ENCODE measurements at places on chromosomes 5 and 9.

DNA sequence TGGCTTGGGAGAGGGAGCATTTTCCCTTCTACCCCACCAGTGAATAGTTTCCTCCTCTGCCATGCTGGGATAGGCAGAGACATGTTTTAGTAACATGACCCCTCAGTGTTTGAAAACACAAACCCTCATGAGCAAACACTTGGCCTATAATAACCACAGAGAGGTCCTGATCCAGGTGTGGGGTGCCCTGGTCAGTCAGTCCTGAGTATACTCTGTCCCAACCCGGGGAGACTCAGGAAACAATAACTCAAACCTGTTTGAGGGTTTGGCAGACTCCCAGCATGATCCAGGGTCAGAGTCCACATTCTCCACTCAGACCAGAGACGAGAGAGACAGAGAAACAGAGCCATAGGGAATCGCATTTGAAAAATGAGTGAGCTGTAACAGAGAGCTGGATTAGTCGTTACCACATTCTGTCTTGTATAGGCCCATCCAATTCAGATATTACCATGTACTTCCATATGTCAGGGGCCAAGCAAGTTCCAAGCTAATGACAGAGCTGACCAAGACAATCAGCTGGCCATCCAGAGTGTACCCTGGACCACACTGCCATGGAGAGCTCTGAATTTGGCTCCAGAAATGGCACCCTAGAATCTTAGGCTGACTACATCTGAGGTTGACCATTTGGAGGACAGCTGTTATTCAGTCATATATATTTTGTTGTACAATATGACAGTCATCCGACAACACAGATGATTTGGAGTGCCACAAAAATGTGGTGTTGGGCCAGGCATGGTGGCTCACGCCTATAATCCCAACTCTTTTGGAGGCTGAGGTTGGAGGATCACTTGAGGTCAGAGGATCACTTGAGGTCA is 4.2 kb upstream of the CA9 start:
- DNase-seq: no peak

GRCh38 chr9:82934949-82935348 is 128.0 kb downstream of the RASEF start:
- no peak for DNase-seq

- no peak for DNase-seq
These were observed 330.7 kb downstream of the CAAP1 start for GRCh38 chr9:26561928-26562327.

DNA sequence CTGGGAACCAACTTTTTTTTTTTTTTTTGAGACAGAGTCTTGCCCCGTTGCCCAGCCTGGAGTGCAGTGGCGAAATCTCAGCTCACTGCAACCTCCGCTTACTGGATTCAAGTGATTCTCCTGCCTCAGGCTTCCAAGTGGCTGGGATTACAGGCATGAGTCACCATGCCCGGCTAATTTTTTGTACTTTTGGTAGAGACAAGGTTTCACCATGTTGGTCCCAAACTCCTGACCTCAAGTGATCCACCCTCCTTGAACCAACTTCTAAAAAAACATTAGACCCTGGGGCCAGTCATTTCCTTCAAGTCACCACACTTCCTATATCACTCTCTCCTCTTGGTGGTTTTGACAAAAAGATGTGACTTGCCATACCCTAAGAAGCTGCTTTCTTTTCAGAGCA is 10.9 kb upstream of the SHROOM1 start:
- DNase-seq: no peak

DNA sequence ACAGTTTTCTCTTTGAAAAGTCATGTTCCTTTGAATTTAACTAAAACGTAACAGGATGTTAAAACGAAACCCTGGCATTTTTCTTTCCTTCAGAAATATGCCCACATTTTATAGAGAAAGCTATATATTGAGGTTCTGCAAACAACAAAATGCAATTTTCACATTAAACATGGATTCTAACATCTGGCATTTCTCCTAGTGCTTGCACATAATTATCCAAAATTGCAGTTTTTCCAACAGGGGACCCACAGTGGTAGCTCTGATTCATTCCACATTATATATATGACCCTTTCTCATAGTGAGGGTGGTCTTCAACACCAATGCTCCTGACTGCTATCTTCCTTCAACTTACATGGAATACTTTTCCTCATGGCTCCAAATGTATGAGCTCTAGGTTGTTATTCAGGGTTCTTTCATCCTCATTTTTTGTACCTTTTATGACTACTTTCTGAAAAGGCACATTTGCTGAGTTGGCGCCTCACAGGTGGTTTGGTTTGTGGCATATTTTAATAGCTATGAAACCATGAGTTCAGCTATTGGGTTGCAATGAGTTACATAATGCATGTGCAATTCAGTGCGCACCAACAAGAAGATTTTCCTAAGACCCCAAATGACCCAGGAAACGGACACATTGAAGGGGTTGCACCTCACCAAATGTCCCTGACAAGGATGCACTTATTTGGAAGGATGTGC is 551.7 kb downstream of the RAB3C start:
- no peak for DNase-seq

DNA sequence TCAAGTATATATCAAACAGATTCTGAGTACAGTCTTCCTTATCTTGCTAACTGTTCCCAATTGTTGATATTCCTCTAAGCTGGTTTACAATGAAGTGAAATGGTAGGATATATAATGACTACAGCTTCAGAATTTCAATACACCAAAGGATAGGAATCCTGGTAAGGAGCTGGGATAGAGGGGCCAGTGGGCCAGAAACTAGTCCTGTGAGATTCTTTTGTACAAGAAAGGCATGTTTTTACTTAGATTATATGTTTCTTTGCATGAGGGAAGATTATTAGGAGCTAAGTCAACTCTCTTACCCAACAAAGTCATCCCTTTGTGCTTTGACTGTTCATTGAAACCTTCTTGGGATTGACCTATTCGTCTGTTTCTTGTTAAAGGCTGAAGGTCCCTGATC is 435.7 kb downstream of the PLK2 start:
- DNase-seq: no peak

- no peak for DNase-seq
These were observed 25.0 kb downstream of the DNAJB5 start for GRCh38 chr9:35014517-35014916.

GRCh38 chr9:99216073-99216472 is 5.7 kb downstream of the ALG2 start:
- no peak for DNase-seq

DNA sequence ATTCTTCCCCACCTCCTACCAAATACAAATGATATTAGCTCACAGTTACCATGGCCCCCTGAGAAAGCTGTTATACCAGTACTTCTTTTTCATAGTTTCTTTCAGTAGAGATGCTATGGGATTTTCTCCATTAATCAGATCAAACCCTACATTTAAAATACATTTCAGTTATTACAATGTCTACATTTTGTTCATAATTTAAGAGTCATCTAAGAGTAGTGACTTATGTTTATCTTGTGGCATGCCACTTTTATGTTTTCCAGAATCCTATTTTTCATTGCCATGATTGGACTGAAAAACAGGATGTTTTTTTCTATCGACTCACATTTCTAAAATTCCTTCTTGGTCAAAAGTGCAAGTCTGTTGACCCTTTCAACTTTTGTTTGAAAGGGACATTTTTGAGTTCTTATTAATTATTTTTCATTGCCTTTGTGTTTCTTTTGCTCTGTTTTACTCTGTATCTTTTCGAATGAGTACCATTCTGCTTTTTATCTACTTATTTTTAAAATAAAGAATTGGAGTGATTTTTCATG is 77.4 kb upstream of the ANXA1 start:
- no peak for DNase-seq

GRCh38 chr5:152089644-152090043 is 165.0 kb upstream of the GLRA1 start:
- no peak for DNase-seq

- no peak for DNase-seq
These were observed 41.8 kb upstream of the NEK6 start for GRCh38 chr9:124215956-124216355.

DNA sequence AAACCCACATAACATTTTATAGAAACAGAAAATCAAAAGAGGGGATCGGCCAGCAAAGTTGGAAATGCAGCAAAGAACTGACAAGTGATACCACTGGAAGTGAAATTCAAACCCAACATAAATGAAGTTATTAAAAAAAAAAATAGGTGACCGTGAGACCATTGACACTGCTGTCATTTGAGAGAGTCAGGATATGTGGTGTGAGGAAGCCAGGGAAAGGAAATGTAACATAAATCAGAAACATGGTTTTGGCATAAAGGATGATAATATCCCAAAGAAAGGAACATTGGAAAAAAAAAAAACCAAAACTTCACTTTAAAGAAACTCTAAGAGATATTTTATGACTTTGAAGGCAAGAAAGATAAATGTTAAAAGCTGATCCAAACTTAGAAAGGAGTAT is 312.4 kb upstream of the PIK3R1 start:
- no peak for DNase-seq

DNA sequence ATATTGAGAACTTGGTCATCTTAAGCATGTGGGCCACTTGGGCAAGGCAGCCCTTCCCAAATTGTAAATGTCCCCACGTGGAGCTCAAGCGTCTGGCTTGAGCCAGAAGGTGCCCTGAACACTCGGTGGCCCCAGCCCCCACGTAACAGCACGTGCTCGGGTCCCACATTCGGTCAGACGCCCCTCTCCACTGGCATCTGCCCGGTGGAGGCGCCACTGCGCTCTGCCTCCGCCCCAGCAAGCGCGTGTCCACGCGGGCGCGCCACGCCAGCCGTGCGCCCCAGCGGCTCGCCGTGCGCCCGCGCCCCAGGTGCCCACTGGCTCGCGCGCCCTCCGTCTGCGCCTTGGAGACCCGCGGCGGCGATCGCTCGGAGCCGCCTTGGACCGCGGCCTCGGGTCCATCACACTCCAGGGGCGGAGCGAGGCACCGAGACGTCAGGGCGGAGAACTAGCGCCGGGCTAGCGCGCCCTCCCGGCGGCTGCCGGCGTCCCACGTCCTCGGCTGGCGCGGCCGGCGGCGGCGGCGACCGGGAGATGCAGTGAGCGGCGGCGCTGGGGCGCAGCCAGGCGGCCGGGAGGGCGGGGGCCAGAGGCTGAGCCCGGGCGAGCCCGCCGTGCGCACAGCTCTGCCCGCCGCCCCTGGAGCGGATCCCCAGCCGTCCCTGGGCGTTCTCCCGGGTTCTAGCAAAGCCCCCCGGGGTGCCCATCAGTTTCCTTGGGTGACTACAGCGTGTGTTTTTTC is at the start of gene PALM2AKAP2:
PALM2AKAP2 (plus strand) TSS at position 488 of the 742 bp plus-strand sequence. CDS start 291 bp downstream, outside the sequence.
- DNase-seq: peak; percentile 35

GRCh38 chr9:80147866-80148265 is 576.1 kb downstream of the TLE4 start:
- no peak for DNase-seq

DNA sequence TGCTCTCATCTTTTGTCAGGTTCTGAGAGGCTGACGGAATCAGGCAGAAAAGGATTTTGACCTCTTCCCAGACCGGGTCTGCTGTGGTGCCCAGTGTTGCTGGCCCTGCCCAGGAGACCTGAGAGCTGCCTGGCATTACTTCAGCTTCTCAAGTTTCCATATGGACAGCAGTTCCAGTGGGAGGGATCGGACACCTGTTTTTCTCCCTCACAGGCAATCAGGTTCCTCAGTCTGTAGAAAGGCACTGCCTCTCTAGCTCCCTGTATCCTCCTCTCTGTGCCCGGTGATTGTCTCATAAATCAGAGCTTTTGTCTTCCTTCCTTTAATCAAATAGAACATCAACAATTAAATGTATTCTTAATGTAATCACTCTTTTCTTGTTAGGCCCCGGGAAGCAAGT is 198.7 kb downstream of the SEMA6A start:
- no peak for DNase-seq

- DNase-seq: peak; percentile 56
These were observed 175.1 kb upstream of the DAB2 start for GRCh38 chr5:39599721-39600431.

- DNase-seq: no peak
These were observed 21.9 kb upstream of the SPINK14 start for GRCh38 chr5:148146487-148146886.

DNA sequence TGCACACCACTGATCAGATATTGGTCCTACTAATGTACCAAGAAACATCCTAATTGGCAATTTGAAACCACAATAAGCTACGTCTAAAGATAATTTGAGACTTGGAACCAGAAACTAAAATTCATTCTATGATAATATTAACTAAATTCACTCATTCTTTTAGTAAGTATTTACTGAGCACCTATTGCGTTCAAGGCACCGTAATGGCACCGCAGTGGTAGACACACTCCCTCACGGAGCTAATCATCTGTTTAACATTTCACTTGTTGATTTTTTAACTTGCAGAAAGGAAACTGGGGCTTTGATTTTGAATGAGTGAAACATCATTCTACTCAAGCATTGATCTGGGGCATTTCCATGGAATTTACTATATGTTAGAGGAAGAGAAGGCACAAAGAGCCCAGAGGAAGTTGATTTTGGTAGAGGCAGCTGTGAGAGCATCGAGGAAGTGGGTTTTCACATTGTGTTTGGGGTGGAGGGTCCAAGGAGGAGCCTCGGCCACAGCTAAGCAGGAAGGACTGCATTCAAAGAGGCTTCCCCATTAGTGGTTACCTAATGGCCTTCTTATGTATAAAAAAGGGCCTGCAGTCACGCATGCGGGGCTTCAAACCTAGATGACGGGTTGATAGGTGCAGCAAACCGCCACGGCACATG is 7.1 kb downstream of the RAPGEF1 start:
- DNase-seq: no peak

- no peak for DNase-seq
These were observed 183.7 kb downstream of the HCN1 start for GRCh38 chr5:45512521-45512920.

GRCh38 chr5:5385331-5385662 is 37.2 kb upstream of the ICE1 start:
- no peak for DNase-seq

GRCh38 chr9:136117916-136118319 is 757 bp downstream of the TMEM250 start:
- DNase-seq: no peak

- no peak for DNase-seq
These were observed 30.8 kb downstream of the ARHGAP26 start for GRCh38 chr5:142800776-142801494.

DNA sequence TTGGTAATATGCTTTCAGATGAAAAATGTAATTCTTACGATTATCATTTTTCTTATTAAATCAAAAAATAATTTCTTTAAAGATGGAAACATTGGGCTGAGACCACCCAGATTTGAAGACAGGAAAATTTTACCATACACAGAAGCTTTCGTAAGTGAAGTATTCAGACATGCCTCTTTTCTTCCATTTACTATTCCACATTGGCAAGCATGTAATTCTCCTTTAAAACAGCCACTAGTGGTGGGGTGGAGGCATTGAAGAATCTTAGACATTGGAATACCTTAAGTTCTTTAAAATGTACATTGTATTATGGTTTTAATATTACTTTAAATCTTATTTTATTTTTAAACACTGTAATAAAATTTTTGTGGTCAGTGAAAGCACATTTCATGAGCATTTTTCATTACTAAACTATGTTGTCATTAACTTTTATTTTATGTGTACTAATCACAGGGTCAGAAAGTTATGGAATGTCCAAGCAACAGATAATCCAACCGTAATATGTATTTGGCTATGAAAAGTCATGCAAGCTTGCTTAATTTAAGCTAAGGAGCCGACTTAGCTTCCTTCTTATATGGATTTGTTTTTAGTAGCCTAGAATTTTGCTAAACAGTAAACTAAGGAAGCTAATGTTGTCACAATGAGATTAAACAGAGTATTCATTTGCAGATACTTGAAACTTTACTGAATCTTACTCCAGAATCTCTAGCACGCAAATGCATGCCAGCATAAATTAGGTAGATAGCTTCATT is 97.4 kb upstream of the ALDH1A1 start:
- no peak for DNase-seq

- no peak for DNase-seq
These were observed 15.8 kb downstream of the GZMK start for GRCh38 chr5:55039843-55040242.

GRCh38 chr5:88540471-88541115 is 271.9 kb upstream of the TMEM161B start:
- DNase-seq: no peak

GRCh38 chr9:97907046-97907445 is 15.3 kb downstream of the TRMO start:
- DNase-seq: no peak

Data from NCI-H748 treated with DMSO at 0.1 percent for 48 hours (cell line).